ENCODE measurements at places on chromosomes 1 and 21.

DNA sequence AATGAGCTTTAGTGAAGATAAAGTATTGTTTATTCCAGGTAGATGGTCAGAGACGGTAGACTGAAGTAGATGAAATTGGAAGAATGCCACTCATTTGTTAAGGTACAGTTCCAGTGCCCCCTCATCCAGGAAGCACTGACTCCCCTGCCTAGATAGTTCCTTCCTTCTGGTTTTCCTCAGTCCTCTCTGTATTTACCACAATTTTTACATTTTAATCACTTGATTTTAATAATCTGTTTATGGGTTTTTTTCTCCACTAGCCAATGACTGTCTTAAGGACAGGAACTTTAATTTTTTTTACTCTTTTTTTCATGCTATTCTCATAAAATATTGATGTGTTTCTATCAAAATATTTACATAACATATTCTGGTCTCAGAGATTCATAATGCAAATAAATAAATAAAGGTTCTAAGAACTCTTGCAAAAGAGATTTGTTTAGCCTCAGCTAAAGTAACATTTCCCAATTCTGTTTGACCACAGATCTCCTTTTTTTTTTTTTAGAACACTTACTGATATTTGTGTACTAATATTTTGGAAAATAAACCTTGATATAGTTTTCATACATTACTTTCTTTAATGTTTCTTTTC lies 651.6 kb downstream of the PLPP3 start:
- DNase-seq, result no peak

GRCh38 chr1:54463259-54464030 lies 57.3 kb upstream of the SSBP3 start:
- no peak for DNase-seq

- DNase-seq, result no peak
These were observed 33.8 kb upstream of the CSF3R start for GRCh38 chr1:36516372-36517010.

GRCh38 chr1:110617589-110617988 lies 11.4 kb upstream of the KCNA2 start:
- no peak for DNase-seq

DNA sequence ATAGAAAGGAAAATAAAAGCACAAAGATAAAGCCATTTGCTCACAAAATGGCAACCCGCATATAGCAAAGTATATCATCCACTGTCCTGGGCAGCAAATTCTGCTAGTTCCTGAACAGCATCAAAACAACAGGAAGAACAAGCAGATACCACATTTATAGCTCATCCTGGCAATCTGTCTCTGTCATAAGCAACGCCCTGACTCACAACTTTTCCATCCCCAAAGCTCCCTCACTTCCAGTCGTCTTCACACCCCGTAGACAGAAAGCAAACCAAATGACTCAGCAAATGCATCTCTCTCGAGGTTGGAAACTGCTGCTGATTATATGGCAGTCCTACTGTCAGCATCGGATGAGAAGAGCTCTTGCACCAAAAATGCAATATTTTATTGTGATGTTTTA lies 65.8 kb downstream of the AK5 start:
- DNase-seq, result no peak

GRCh38 chr1:192914696-192915095 lies 105.9 kb downstream of the RGS2 start:
- DNase-seq, result no peak

- DNase-seq, result no peak
These were observed 31.1 kb downstream of the TMCO4 start for GRCh38 chr1:19768353-19769210.

- no peak for DNase-seq
These were observed 395.5 kb downstream of the USP25 start for GRCh38 chr21:16125274-16125673.

DNA sequence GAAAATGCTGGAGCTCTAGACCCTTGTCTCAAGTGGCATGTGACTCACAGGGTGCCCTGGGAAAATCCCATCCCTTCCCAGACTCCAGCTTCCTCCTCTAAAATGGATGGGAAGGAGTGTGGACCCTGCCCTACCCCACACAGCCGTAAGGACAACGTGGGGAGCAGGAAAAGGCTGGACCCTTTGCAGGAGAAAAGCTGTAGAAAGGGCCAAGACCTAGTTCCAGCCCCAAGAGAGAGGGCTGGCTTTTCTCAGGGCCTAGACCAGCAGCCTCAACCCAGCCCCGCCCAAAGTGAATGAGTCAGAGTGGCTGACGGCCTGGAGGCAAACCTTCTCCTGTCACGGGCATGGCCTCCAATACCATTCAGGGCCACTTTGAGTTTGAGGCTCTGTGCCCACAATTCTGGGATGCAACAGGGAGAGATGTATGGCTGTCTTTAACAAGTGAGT lies 1.1 kb downstream of the LAMB3 start:
- no peak for DNase-seq

GRCh38 chr1:41101950-41102607 lies 80.6 kb upstream of the SLFNL1 start:
- peak; percentile 33 for DNase-seq

GRCh38 chr1:22815421-22816066 lies 104.9 kb downstream of the EPHB2 start:
- no peak for DNase-seq

DNA sequence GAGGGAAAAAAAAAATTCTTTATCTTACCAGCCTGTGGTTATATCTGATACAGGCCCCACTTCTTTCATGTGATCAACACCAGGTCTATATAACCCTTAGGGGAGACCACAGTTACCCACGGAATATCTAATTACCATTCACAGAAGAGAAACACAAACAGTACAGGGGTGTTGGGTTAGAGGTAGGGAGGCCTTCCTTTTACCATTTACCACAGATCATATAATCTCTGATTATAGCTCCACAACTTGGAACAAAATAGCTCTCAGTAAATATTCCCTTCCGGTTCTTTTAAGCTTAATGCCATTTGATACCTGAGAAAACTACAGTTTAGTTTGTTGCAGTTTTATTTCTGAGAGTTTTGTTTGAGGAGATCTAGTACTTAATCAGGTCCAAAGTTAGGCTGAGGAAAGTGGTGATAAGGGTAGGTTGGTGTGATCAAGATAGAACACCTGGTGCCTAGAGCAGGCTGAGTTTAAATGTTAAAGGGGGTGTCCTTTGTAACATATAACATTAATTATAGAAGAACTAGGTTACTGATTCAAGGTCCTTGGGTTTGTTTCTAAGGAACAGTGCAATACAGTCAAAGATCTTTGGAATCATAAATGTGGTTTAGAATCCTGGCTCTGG lies 14.1 kb downstream of the EPB41 start:
- no peak for DNase-seq

- DNase-seq, result no peak
These were observed 11.1 kb upstream of the SLC30A1 start for GRCh38 chr1:211589782-211590721.
